ENCODE measurements at places on chromosomes 4 and X.

GRCh38 chrX:81355436-81355835, 153.5 kb downstream of the SH3BGRL start:
- no peak for DNase-seq

- DNase-seq = peak; percentile 74
These were observed 68.2 kb upstream of the GK2 start for GRCh38 chr4:79476196-79476595.

- peak; percentile 49 for DNase-seq
These were observed 2.9 kb upstream of the MND1 start for GRCh38 chr4:153341575-153342090.

DNA sequence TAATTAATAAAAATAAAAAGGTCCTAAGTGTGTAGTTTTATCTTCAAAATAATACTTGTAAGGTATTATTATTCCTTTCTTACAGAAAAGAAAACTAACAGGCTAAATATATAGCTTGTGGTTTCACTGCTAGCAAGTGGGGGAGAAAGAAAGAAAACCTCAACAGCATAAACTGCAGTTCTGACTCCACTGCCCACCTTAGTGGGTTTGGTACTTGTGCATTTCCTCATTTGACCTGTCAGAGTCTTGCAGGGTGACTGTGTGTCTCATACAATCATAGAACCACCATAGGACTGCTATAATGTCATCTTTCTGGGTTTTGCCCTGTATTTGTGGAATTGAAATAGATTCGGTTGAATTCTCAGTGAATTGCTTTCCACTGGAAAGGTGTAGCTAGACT, 94.7 kb upstream of the PUDP start:
- DNase-seq = no peak

- no peak for DNase-seq
These were observed 437 bp upstream of the CPE start for GRCh38 chr4:165378398-165378744.

DNA sequence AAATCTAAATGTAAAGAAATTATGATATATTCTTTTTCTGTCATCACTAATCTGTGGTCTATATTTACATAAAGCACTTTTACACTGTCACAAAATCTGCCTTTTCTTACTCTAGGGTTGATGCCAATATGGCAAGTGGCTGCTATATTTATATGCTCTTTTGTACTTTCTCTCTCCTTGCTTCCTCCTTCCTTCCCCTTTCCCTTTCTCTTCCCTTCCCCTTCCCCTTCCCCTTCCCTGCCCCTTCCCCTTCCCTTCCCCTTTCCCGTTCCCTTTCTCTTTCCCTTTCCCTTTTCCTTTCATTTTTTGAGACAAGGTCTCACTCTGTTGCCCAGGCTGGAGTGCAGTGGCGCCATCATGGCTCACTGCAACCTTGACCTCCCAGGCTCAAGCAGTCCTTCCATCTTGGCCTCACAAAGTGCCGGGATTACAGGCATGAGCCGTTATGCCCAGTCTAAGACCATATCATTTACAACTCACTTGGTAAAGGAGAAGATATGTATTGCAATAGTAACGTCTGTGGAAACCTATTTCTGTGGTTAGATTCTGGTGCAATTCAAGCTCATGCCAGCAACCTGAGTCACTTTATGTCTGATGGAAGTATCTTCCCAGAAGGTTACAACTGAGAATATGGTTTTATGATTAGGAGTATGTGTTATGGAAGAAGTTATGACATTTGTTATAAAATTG, 13.9 kb upstream of the PLAC8 start:
- DNase-seq = peak; percentile 81

DNA sequence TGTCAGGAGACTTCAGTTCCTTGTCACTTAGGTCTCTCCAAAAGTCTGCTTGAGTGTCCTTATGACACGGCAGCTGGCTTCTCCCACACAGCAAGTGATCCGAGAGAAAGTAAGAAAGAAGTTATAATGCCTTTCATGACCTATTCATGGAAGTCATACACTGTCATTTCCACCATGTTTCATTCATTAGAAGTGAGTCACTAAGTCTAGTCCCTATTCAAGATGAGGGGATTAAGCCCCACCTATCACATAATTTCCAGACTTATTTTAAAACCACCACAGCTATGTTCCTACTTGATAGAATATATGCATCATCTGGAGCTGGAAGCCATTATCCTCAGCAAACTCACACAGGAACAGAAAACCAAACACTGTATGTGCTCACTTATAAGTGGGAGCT, 25.2 kb upstream of the COL25A1 start:
- DNase-seq = no peak

GRCh38 chr4:95867919-95868318, 28.0 kb downstream of the PDHA2 start:
- DNase-seq = peak; percentile 1

- DNase-seq = no peak
These were observed at the start of gene PPP4R3C for GRCh38 chrX:27463187-27463586. Gene PPP4R3C, minus strand, starts transcription at chrX:27463341. Its CDS starts 45 bp downstream, at chrX:27463296.

DNA sequence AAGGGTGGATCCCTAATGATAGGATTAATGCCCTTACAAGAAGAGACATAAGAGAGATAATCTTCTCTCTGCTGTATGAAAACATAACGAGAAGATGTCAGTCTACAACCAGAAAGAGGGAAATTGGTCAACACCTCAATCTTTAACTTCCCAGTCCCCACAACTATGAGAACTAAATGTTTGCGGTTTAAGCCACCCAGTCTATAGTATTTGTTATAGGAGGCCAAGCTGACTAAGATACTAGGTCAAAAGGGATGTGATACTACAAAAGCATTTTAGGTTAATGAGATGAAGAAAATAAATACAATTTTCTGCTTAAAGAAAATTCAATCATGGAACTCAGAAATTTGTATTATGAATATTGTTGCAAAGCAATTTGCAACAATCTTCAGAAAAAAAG, 55.4 kb upstream of the LHFPL1 start:
- DNase-seq = no peak

DNA sequence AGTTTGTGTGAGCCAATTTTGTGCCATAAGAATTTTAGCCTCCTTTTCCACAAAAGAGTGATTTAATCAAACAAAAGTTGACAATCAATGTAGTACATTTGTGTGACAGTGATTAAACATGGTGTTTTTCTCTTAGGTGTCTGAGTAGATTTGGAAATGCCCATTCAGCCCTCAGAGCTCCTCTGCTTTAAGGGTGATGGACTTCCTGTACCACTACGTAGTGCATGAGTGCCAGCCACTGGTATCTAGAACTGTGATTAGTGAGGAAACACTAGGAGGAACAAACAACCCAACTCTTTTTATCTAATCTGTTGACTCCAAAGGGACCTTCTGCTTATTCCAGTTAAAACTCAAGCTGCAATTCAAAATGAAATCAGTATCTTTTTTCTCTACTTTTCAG, 151.7 kb downstream of the SNCA start:
- DNase-seq = no peak

GRCh38 chrX:148755111-148755510, 254.7 kb downstream of the AFF2 start:
- no peak for DNase-seq

GRCh38 chrX:54452920-54453319, 12.7 kb downstream of the TSR2 start:
- no peak for DNase-seq

DNA sequence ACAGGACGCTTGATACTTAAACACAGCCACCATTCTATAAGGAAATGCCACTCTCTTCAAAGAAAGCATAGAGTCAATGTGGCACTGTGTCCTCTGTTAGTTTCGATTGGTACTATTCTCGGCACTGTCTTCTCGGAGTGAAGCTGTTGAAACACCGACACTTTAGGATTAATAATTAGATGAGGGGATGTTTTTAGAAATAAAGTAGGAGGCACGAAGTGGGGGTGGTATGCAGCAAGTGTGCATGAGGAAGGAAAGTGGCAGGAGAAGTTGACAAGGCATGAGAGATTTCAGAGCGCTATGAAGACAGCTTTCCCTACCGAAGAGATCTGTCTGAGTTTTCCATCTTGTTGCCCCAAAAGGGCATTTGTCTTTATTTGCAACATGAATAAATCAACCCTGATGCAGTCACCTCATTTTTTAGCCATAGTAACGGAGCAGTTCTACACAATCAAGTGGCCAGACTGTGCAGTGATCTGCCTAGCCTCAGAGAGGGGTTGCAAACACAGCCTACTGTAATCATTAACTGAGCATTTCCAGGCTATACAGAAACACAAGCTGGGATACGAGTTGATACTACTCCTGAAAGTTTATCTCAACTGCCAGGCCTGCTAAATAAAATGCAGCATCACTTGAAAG, 8.3 kb downstream of the GPRIN3 start:
- no peak for DNase-seq

DNA sequence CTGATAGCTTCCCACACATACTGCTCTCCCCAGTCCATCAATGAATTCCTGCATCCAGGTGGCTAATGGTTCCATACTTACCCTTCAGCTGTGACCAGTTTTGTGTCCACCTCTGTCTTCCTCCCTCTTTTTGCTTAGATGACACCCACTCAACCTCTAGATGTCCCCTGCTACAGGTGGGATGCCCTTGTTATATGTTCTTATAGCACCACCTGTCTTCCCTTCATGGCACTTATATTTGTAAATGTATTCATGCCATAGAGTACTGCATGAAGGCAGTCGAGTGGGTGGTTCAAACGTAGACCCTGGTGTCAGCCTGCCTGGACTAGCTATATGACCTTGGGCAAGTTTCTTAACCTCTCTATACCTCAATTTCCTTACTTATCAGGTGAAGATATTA, 6.5 kb upstream of the USP46 start:
- DNase-seq = no peak

- no peak for DNase-seq
These were observed 22.1 kb downstream of the DOK7 start for GRCh38 chr4:3485011-3485791.

- DNase-seq = no peak
These were observed 34.7 kb downstream of the MSL3 start for GRCh38 chrX:11792461-11793421.

DNA sequence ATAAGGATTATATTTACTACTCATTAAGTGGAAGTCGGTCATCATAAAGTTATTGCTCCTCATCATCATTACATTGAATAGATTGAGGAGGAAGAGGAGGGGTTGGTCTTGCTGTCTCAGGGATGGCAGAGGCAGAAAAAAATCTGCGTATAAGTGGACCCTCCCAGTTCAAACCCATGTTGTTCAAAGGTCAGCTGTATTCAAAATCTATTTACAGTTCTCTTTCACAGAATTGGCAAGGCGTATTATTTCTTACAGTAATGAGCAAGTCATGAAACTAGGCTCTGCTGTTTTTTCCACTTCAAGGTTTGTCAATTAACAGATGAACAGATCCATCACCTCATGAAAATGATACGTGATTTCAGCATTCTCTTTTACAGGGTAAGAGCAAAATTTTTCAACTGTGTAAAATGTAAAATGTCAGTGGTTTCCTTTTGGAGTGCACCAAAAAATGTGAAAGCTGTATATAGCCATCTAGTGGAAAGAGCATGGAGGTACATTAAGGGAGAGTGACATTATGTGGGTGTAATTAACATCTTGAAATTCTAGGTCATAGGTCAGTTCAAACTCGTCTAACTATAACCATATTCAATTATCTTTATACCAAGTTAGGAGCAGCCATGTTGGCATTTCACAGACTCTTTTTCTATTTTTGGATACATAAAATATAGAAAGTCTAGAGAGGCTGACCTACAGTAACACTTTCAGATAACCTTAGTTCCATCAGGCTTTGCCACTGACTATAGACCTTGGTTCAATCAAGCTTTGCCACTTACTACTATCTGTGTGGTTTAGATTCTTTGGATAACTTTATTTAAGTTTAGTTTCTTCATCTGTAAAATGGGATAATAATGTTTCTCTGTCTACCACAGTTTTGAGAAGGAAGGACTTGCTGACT, 30.1 kb downstream of the NEIL3 start:
- DNase-seq = peak; percentile 70

- no peak for DNase-seq
These were observed 286.1 kb upstream of the PPP1R2C start for GRCh38 chrX:43064096-43064495.

DNA sequence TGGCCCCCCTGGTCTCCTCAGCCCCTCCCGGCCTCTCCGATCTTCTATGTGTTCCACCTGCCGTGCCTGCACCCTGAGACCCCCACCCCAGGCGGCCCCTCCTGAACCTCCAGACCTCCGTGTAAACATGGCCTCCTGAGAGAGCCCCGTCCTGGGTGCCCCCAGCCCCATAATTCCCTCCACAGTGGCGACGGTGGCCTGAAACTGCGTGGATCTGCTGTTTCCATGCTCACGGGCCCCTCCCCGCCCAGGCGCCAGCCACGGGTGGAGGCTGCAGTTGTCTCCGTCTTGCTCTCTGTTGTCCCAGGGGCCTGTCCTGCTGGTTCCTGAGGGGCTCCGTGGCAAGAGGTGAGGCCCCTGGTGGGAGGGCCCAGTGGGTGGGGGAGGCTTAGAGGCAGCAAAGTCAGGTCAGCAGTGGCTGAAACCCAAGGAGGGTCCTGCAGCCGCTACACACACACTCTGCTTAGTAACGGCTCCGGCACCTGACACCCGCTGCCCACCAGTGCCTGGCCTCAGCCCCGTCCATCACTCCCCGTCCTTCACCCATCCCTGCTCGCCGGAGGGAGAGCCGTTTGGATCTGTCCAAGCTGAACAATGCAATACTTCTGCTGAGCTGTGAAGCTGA, 75.8 kb downstream of the FAM53A start:
- DNase-seq = no peak

GRCh38 chrX:85905851-85906250, 141.5 kb downstream of the CHM start:
- no peak for DNase-seq

GRCh38 chr4:91887926-91888325, 415.8 kb upstream of the GRID2 start:
- no peak for DNase-seq

GRCh38 chr4:128630871-128631270, 178.6 kb upstream of the JADE1 start:
- DNase-seq = peak; percentile 47

DNA sequence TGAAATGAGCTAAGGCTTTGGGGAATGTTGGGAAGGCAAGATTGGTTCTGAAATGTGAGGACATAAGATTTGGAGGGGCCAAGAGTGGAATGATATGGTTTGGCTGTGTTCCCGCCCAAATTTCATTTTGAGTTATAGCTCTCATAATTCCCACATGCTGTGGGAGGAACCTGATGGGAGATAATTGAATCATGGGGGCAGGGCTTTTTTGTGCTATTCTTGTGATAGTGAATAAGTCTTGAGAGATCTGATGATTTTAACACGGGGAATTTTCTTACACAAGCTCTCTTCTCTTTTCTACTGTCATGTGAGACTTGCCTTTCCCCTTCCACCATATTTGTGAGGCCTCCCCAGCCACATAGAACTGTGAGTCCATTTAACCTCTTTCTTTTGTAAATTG, 157.6 kb upstream of the C1QTNF7 start:
- DNase-seq = no peak

GRCh38 chr4:4735870-4736269, 123.6 kb upstream of the MSX1 start:
- DNase-seq = peak; percentile 65

Measured in fibroblast of the aortic adventitia (primary cell).